ENCODE measurements at places on chromosomes 7 and 10.

GRCh38 chr10:62047960-62048383 lies 146.5 kb downstream of the ARID5B start:
- H3K4me1 ChIP-seq = peaks cover 48% of the 10 kb centered on the region
- H3K27me3 ChIP-seq = no peaks in the 10 kb centered on the region
- DNase-seq = no peak
- H3K27ac ChIP-seq = peak overlapping the region; percentile 87
- H3K36me3 ChIP-seq = peaks cover 10% of the 10 kb centered on the region

GRCh38 chr10:110391541-110391940 lies 86.8 kb upstream of the SMNDC1 start:
- H3K27ac ChIP-seq = no peak overlapping the region
- DNase-seq = no peak
- H3K27me3 ChIP-seq = no peaks in the 10 kb centered on the region

DNA sequence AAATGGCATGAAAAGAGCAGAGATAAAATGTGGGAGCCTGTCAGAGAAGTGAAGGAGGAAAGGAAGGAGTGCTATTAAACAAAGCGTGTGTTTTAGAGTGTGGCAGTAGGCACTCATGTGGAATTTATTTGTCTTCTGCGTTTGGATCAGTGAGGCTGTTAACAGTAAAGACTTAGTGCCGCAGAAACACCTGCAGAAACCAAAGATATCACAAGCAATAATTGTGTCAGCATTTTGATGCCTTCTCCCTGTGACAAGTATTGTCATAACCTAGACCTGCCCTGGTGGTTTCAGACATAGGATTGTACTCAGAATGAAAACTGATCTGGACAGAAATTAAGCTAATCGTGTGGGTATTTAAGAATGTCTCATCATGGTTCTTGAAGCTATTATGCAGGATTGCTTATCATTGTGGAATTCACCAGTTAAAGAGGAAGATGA lies 191.0 kb downstream of the CAMK1D start:
- no peaks in the 10 kb centered on the region for H3K36me3 ChIP-seq
- no peaks in the 10 kb centered on the region for H3K27me3 ChIP-seq
- H3K4me1 ChIP-seq = no peaks in the 10 kb centered on the region
- H3K27ac ChIP-seq = no peak overlapping the region

- H3K27me3 ChIP-seq = no peaks in the 10 kb centered on the region
- H3K4me1 ChIP-seq = no peaks in the 10 kb centered on the region
- DNase-seq = no peak
These were observed 17.5 kb upstream of the PALS2 start for GRCh38 chr7:24555719-24556118.

GRCh38 chr10:125799451-125800182 lies 23.4 kb downstream of the UROS start:
- H3K36me3 ChIP-seq = peaks cover 28% of the 10 kb centered on the region
- no peak overlapping the region for H3K27ac ChIP-seq
- no peaks in the 10 kb centered on the region for H3K4me1 ChIP-seq
- H3K4me3 ChIP-seq = no peak overlapping the region
- no peak for DNase-seq

Measured in effector memory CD4-positive, alpha-beta T cell (primary cell).